ENCODE measurements at places on chromosomes 2 and 18. TPM values are rescaled to one million over a fixed set of nuclear protein-coding genes. Genes with fewer than 3 reads are reported as not detected.

DNA sequence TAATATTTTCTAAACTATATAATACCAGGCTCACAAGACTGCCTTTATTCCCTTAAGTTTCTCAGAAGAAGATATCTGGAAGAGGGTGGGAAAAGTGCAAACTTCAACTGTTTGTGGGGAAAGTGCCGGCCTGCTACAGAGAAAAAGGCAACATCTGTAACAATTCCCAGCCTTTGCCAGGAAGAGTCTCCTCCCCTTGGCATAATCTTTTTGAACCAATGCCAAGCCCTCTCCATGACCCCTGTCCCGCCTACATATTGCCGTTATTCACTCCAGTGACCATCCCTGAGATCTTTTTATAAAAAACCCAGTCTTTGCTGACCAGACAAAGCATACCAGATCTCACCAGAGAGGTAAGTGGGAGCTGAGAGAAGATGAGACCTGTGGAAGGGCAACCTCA lies at the start of gene REG3G:
Gene REG3G, plus strand, starts transcription at position 282 of the 400 bp plus-strand sequence. CDS start 392 bp downstream, outside the sequence.
- DNase-seq = no peak

DNA sequence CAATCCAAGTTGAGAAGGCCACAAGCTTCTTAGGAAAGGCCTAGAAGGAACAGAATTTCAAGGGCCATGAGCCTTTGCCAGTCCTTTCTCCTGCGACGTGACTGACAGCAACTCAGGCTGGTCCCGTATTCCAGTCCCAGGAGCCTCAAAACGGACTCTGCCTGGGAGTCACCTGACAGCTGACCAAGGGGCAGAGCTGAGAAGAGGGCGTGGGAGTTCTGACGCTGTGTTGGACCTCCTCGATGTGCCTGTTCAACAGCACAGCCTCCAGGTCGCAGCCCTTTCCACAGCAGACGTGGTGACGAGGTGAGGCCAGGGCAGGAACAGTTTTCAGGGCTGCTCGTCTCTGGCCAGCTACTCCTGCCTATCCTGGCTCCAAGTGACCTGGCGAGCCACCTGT lies 37.6 kb downstream of the CENPO start:
- no peak for DNase-seq

GRCh38 chr18:79606621-79607331 lies 72.8 kb upstream of the CTDP1 start:
- DNase-seq = no peak

DNA sequence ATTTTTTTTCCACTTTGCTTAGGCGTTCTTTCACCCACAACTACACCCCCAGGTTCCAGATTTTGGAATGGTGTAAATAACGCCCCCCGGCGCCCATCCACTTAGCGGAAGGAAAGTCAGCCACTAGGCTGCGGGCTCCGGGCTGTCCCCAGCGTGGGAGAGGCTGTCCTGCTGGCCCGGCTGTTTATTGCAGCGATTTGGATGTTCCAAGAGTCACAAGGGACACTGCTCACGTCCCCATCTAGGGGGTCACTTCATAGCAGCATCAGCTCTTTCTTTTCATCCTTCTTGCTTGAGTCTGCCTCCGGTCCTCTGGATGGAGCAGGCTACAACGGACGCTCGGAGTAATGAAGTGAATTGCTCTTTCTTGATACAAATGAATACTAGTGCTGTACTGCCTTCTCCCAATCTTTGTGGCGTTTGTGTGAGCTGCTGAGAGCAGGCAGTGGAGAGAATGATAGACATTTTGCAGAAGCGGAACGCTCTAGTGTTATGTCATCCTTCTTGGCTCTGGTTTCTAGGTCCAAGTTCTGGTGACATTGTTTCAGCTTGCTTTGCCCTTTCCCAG lies 50.7 kb upstream of the PAIP2B start:
- DNase-seq = no peak

The TPO gene
- total RNA-seq = under 0.01 TPM

DNA sequence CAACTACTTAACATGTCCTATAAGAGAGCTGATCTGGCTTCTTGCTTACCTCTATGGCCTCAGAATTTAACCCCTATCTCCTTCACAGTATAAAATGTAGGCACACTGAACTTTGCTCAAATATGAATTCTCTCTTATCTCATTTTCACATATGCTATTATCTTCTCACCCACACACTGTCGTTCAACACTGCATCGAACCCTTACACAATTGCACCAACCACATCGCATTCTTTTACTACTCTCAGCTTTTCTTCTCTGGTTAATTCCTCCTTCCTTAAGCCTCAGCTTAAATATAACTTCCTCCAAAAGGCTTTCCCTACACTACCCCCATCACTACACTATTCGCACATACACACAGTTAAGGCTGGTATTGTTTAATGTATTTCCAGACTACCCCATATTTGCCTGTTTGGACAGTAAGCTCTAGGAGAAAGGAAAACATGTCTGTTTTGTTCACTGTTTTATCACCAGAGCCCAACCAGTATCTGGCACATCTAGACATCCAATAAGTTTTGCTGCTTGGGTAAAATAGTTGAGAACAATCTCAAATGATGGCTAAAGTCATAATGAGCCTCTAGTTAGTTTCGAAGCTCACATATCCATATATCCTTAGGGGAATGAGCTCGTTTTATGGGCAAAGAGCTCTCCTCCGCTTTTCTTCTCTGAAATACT lies 47.7 kb downstream of the HIBCH start:
- DNase-seq = peak; percentile 15

The GAREM1 gene
- under 0.01 TPM for total RNA-seq

The REG3G gene
- not detected for total RNA-seq

The NEUROD1 gene
- total RNA-seq = not detected

- DNase-seq = no peak
Observed at GRCh38 chr18:31396796-31397612, 20.4 kb downstream of the DSG4 start.

DNA sequence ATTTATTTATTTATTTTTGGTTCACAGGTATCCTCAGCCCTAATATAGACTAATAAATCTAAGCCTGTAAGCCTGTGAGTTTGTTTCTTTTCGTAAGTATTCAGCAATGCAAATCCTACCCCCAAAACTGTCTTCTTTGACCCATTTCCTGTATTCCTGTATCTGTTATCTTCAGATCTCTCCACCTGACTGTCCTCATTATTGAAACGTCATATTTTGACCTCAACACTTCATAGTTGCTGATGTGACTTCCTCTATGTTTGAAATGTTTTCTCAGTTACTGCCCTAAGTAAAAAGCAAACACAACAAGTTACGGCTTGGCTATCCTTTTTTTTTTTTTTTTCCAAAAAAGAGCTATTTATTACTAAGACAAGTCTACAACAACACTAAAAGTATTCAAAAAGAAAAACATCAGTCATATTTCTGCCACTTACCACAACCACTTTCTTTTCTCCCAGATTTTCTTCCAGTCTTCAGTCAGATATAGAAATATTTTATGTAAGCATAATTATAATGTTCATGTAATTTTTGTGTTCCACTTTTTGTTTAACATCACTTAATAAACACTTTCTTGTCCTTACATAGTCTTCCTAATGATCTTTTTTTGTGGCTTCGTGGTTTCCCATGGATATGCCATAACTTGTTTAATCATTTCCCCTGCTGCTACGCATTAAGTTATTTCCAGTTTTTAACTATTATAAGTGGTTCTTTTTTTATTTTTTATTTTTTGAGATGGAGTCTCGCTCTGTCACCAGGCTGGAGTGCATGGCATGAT lies 45.0 kb upstream of the EML4 start:
- DNase-seq = no peak

DNA sequence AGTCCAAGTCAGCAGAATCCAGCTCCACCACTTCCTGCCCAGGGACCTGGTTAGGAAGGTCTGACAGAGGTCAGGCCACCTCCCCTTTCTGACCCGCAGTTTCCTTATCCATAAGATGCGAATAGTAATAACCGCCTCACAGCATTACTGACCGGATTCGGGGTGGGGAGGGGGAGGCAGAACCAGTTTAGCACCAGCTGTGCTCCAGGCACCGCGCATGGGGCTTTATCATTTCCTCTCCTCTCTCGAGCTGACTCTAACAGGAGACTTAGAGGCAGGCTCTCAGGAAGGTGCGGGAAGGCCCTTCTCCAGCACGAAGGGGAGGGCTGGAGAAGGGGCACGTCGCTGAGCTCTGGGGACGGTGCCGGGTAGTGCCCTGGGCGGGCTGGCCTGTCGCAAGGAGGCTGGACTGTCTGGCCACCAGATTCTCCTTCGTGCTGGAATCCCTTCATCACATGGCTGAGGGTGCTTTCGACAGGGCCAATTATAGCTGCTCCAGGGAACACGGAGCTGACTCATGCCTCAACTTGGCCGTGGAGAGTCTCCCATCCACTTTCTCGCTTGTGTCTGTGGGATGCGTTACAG lies 5.7 kb downstream of the EHD3 start:
- DNase-seq = peak; percentile 26

DNA sequence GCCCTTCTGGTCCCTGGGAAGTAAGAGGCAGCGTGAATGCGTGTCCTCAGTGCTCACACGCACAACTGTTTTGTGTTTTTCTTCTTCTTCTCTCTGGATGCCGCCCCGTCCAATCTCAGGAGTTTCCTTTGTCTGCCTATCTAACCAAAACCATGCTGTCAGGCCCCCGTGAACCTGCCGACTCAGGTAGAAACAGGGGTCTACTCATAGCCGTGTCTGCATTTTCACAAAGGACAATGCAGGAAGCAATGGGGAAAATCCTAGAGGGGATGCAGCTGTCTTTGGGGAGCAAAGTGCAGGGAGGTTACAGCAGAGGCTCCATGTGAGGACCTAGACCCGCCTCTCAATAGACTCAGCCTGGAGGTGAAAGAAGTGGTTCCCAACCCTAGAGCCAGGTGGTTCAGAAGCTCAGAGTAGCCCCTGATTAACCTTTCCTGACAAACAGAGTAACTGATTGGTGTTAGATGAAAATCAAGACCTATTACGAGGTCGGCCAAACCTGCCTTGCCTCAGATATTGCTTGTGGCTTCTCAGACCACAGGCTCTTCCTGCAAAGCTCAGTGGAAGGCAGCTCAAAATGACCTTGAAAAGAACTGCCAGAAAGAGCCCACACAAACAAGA lies 49.3 kb downstream of the CD226 start:
- DNase-seq = no peak

DNA sequence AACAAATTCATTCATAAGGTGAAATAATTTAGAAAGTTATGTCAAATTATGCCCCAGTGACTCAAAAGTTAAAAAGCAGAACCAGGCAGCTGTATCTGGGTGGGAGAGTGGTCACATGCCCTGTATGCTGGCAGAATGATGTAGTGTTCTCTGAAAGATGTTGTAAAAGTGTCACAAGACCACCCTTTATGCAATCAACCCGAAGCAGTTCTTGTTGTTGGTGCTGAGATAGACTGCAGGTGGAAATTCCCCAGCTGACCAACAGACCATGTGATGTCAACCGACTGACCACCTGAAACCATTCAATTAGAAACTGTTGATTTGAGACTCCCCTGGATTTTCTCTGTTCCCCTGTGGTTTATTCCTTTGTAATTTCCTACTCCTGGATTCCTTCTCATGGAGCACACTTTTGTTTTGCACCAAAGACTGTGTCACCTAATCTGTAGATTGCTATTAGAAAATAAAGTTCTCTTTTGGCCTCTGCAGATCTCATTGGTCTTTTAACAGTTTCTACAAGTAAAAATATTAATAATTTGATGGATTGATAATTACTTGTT lies 1341.3 kb upstream of the LRRTM1 start:
- DNase-seq = peak; percentile 62

DNA sequence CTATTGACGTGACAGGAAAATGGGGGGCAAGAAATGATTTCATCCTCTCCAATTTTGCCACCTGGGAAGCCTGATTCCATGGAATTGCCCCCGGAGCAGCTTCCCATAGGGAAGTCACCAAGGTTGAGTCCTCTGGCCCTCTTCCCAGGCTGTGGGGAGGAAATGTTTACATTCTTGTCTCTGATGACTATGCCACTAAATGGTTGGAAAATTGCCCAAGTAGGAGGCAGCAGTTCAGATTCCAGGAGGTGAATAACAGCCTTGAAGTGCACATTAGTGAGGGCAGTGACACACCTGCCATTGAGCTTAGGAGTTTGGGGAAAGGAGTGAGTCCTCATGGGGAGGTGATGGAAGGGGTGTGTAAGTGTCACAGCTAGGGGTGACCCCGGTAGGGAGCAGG lies 449.2 kb upstream of the DCC start:
- DNase-seq = no peak

DNA sequence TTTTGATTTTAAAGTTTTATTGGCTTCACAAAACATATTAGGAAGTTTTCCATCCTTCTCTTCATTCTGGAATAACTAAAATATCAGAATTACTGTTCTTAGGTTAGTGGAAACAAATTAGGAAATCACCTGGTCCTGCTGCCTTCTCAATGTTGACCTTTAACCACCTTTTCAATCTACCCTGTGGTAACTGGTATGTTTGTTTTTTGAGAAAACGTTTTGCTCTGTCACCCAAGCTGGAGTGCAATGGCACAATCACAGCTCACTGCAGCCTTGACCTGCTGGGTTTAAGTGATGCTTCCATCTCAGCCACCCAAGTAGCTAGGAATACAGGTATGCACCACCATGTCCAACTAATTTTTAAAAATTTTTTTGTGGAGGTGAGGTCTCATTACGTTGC lies 28.4 kb downstream of the ACYP2 start:
- no peak for DNase-seq

DNA sequence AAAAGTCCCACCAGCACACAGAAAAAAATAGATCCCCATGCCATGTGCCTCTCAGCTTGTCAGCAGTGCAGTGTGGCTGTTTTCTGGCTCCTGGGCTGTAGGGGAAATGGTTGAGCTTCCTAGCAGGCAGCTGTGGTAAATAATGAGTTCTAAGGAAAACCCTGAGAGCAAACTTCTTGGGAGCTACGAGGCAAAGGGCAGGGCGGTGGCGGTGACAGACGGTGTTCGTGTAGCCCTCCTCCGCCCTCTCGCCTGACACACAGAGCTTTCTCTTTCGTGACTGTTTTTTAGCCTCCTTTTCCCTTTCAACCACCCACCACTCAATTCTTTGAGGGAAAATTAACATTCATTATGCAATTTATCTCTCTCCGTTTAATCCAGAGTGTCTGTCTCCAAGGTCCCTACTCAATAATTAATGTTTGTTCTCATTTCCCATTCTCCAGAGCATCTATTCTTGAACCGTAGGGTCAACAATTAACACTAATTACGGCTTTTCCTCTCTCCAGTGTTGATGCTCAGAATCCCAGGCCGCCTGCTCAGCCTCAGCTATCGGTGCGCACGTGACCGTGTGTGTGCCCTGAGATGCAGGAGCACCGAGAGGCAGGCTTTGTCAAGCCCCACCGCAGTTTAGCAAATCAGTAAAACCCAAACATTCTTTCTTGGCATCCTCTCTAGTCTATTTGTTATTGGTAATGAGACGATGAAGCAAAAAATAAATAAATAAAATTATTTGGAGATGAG lies 50.1 kb downstream of the KIAA2012 start:
- no peak for DNase-seq

The KLHL29 gene
- total RNA-seq = under 0.01 TPM

- DNase-seq = no peak
Observed at GRCh38 chr2:17719562-17720371, 33.8 kb downstream of the SMC6 start.

The ATP6V1C2 gene
- total RNA-seq = not detected

The MLPH gene
- total RNA-seq = 0.54 TPM

GRCh38 chr2:46852124-46852523 lies 63.5 kb downstream of the MCFD2 start:
- DNase-seq = no peak

- DNase-seq = no peak
Observed at GRCh38 chr2:121244616-121245015, 40.4 kb downstream of the TFCP2L1 start.

GRCh38 chr2:14567561-14567960 lies 65.0 kb upstream of the LRATD1 start:
- no peak for DNase-seq

The MAB21L4 gene
- not detected for total RNA-seq
